ENCODE measurements at places on chromosomes 16 and 17.

- no peak for DNase-seq
Measured at GRCh38 chr17:64205804-64206203, 57.3 kb downstream of the TEX2 start.

GRCh38 chr17:81295676-81296381 lies 722 bp upstream of the SLC38A10 start:
- no peak for DNase-seq

DNA sequence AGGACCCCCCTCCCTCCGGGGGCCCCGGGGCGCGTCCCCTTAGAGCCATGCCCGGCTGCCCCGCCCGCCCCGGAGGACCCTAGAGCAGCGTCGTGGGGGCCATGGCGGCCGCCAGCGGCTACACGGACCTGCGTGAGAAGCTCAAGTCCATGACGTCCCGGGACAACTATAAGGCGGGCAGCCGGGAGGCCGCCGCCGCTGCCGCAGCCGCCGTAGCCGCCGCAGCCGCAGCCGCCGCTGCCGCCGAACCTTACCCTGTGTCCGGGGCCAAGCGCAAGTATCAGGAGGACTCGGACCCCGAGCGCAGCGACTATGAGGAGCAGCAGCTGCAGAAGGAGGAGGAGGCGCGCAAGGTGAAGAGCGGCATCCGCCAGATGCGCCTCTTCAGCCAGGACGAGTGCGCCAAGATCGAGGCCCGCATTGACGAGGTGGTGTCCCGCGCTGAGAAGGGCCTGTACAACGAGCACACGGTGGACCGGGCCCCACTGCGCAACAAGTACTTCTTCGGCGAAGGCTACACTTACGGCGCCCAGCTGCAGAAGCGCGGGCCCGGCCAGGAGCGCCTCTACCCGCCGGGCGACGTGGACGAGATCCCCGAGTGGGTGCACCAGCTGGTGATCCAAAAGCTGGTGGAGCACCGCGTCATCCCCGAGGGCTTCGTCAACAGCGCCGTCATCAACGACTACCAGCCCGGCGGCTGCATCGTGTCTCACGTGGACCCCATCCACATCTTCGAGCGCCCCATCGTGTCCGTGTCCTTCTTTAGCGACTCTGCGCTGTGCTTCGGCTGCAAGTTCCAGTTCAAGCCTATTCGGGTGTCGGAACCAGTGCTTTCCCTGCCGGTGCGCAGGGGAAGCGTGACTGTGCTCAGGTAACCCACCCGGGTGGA lies 759 bp downstream of the ALKBH5 start:
- peak; percentile 50 for DNase-seq

GRCh38 chr17:20095336-20096080 lies 86.3 kb downstream of the SPECC1 start:
- DNase-seq = peak; percentile 82

DNA sequence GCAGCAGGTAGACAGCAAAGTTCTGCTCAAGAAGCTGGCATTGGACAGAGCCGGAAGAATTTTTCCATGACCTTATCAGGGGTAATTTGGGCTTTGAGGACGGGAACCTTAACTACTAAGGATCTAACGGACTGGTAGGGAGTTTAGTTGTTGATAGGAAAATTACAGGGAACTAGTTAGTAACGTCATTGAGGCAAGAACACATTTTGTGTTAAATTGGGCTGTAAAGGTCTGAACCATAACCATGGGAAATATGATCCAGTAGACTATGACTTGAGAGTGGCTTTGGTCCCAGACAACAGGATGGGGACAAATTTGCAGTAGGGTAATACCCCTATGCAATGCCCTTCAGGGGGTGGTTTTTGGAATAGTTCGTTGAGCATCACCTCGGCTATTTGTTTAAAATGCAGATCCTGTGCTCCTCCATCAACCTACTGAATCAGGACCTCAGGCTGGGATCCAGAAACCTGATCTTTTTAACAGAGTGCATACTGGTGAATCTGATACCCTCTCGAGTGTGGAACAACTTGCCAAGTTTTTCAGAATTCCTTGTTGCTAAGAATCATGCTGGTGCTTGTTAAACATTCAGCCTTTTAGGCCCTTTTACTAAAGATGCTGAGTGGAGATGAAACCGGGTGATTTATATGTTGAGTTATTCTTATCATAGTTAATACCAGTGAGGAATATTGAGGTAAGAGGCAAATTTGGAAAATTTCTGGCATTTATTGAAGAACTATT lies 255.1 kb downstream of the MAP2K6 start:
- no peak for DNase-seq

DNA sequence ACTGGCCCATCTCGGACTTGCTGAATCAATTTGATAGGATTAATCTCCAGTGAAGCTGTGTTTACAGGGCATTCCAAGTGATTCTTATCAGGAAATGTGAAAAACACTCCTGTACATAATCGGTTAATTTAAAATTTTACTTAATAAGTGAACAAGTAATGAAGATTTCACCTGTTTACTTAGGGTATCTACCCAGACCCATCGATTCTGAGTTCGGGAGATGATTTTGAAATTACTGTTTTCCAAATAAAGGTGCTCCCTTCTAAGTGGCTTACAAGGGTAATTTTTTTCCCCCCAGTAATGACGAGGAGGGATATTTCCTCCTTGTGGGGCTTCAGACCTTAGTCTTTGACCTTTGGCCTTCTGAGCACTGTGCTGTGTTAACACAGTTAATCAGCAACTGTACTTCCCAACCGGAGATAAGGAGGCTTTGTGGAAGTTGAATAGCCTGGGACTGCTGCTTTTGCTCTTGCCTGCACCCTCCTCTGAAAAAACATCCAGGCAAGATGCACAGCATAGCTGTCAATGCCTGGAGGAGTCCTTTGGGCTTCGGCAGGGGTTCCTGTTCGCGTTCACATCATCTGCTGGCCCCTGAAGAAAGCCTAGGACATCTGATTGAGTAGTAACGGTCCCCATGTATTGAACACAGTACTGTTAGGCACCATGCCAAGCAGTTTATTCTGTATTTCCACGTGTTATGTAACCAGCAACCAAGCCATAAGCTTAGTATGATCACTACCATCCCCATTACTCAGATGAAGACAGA lies 1.8 kb downstream of the FAHD1 start:
- no peak for DNase-seq
